Calu3 (cell line): ENCODE measurements at places on chromosomes 5 and 9. TPM values are rescaled to one million over a fixed set of nuclear protein-coding genes. Genes with fewer than 3 reads are reported as not detected.

UNC5A gene
- 19.5 and 20.2 TPM in 2 replicates for total RNA-seq

PCDHB11 gene
- total RNA-seq: 0.83 and 0.85 TPM in 2 replicates

- peak overlapping the region; percentile 28 for H3K27ac ChIP-seq
- H3K4me3 ChIP-seq: no peak overlapping the region
- no peak for DNase-seq
- H3K27me3 ChIP-seq: no peaks in the 10 kb centered on the region
These were observed 42.8 kb downstream of the JADE2 start for GRCh38 chr5:134568337-134568700.

FYB1 gene
- total RNA-seq: 30.8 and 42.8 TPM in 2 replicates

GRCh38 chr9:92492781-92493401 is 10.6 kb upstream of the ASPN start:
- no peak overlapping the region for H3K4me3 ChIP-seq
- no peaks in the 10 kb centered on the region for H3K36me3 ChIP-seq
- H3K4me1 ChIP-seq: no peaks in the 10 kb centered on the region
- no peak for DNase-seq

OBP2B gene
- total RNA-seq: not detected in 2 replicates

DNA sequence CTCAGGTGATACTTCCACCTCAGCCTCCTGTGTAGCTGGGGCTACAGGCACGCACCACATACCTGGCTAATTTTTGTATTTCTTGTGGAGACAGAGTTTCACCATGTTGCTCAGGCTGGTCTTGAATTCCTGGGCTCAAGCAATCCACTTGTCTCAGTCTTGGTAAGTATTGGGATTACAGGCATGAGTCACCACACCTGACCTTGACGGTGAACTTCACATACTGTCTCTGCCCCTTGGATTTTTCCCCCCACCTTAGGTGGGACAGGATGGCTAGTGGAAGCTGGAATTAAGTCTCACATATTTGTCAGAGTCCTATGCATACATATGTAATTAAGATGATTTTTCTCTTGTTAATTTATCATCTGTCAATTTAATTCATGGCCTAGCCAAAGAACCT is 20.9 kb upstream of the RFK start:
- H3K4me3 ChIP-seq: no peak overlapping the region
- H3K4me1 ChIP-seq: peaks cover 36% of the 10 kb centered on the region

DNA sequence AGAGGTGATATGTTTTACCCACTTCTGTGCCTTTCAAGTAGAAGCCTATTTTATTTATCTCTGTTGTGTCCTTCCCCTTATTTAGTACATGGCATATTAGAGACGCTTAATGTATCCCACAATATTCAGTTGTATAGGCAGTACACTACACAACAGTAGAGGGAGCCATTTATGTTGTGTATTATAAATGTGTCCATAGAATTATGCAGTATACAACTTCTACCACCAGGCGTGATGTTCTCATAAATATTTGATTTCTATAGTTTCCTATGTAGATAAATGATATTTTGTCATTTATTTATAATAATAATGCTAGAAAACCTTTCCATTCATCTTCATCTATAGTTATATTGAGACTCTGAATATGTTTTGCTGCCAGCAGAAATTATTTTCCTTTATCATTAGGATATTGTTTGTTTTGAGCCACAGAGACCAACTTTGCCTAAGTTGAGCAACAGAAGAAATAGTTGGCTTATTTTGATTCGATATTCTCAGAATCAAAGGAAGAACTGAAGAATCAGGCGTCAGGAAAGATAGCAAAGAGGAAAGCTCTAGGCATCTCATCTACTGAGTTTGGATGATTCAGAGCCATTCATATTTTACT is 81.7 kb downstream of the ADAMTS19 start:
- H3K27me3 ChIP-seq: no peaks in the 10 kb centered on the region
- peak; percentile 4 for DNase-seq
- H3K4me3 ChIP-seq: no peak overlapping the region
- H3K27ac ChIP-seq: no peak overlapping the region
- no peaks in the 10 kb centered on the region for H3K4me1 ChIP-seq

DNA sequence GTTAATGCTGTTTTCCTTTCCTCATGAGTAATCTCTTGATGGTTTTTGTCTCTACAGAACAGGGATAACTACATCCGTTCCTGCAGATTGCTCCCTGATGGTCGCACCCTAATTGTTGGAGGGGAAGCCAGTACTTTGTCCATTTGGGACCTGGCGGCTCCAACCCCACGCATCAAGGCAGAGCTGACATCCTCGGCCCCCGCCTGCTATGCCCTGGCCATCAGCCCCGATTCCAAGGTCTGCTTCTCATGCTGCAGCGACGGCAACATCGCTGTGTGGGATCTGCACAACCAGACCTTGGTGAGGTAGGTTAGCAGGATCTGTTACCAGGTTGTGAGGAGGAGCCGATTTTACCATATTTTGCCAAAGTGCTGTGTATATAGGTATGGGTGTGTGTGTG is 148.2 kb downstream of the TLE4 start:
- no peaks in the 10 kb centered on the region for H3K36me3 ChIP-seq
- H3K4me3 ChIP-seq: no peak overlapping the region
- H3K4me1 ChIP-seq: no peaks in the 10 kb centered on the region
- H3K27ac ChIP-seq: no peak overlapping the region
- DNase-seq: no peak

DNA sequence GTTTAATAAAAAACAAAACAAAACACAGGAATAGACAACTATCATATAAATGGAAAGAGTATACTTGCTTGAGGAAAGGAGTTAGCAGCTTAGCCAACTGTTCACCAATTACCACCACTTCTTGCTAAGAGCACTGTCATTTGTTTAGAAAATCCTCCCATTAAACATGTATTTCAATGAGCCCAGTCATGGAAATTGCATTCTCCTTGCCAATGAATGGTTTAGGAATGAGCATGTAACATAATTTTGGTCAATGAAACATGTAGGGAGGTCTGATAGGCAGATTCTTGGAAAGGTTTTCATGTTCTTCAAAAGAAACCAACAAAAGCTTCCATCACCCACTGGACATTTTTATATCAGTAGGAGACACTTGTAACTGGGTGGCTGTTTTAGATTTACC is 502.8 kb upstream of the PAPPA start:
- no peak overlapping the region for H3K27ac ChIP-seq
- H3K4me3 ChIP-seq: no peak overlapping the region
- H3K27me3 ChIP-seq: no peaks in the 10 kb centered on the region
- DNase-seq: no peak

PCDHB12 gene
- total RNA-seq: 1.3 and 1.6 TPM in 2 replicates

PCDHGA1 gene
- total RNA-seq: 0.29 TPM in 1 of 2 replicates, not detected in the other

DNA sequence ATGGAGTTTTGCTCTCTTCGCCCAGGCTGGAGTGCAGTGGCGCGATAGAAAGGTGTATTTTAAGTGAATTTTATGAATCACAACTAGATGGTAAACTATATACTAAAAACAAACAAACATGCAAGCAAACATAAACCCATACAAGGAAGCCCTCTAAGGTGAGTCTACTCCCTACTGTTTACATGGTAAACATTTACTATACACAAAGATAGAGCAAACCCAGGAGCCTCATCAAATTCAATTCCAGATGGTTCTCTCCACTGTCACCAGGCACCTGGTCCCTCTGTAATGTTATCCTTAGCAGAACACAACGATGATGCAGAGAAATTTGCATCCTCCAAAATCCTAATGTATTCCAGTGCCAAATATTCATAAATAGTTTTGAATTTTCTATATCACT is 17.9 kb downstream of the ANKH start:
- no peak overlapping the region for H3K27ac ChIP-seq
- no peak overlapping the region for H3K4me3 ChIP-seq
- H3K36me3 ChIP-seq: no peaks in the 10 kb centered on the region
- H3K4me1 ChIP-seq: peaks cover 15% of the 10 kb centered on the region
- H3K27me3 ChIP-seq: no peaks in the 10 kb centered on the region

DNA sequence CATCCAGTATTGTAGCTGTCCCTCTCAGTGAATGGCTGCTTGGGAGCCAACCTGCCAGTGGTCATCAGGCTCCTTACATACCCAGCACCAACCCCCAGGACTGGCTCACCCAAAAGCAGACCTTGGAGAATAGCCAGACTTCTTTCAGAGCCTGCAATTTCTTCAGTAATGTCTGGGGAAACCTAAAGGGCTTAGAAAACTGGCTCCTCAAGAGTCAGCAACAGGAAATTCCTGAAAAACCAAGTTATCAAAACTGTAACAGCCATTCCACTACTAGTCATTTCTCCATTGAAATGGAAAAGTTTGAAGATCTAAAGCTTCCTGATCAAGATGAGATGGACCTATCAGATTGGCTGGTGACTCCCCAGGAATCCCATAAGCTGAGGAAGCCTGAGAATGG is 12.3 kb upstream of the STING1 start:
- no peaks in the 10 kb centered on the region for H3K27me3 ChIP-seq
- peaks cover 9% of the 10 kb centered on the region for H3K36me3 ChIP-seq
- H3K4me3 ChIP-seq: no peak overlapping the region
- DNase-seq: peak; percentile 26

- peaks cover 16% of the 10 kb centered on the region for H3K36me3 ChIP-seq
- no peak overlapping the region for H3K27ac ChIP-seq
- DNase-seq: no peak
- H3K4me3 ChIP-seq: no peak overlapping the region
- no peaks in the 10 kb centered on the region for H3K27me3 ChIP-seq
- no peaks in the 10 kb centered on the region for H3K4me1 ChIP-seq
These were observed 34.0 kb downstream of the PUM3 start for GRCh38 chr9:2809692-2810419.

- DNase-seq: peak; percentile 47
- no peaks in the 10 kb centered on the region for H3K27me3 ChIP-seq
- peaks cover 5% of the 10 kb centered on the region for H3K36me3 ChIP-seq
- no peak overlapping the region for H3K4me3 ChIP-seq
- H3K27ac ChIP-seq: no peak overlapping the region
- H3K4me1 ChIP-seq: peaks cover 26% of the 10 kb centered on the region
These were observed 226.8 kb downstream of the CETN3 start for GRCh38 chr5:90182726-90183125.

- H3K27me3 ChIP-seq: peaks cover 18% of the 10 kb centered on the region
- no peak overlapping the region for H3K4me3 ChIP-seq
- no peak for DNase-seq
- peaks cover 8% of the 10 kb centered on the region for H3K4me1 ChIP-seq
- H3K27ac ChIP-seq: no peak overlapping the region
- no peaks in the 10 kb centered on the region for H3K36me3 ChIP-seq
These were observed 170.0 kb upstream of the DAPK1 start for GRCh38 chr9:87327575-87328125.

TSSK1B gene
- total RNA-seq: not detected in 2 replicates

DNA sequence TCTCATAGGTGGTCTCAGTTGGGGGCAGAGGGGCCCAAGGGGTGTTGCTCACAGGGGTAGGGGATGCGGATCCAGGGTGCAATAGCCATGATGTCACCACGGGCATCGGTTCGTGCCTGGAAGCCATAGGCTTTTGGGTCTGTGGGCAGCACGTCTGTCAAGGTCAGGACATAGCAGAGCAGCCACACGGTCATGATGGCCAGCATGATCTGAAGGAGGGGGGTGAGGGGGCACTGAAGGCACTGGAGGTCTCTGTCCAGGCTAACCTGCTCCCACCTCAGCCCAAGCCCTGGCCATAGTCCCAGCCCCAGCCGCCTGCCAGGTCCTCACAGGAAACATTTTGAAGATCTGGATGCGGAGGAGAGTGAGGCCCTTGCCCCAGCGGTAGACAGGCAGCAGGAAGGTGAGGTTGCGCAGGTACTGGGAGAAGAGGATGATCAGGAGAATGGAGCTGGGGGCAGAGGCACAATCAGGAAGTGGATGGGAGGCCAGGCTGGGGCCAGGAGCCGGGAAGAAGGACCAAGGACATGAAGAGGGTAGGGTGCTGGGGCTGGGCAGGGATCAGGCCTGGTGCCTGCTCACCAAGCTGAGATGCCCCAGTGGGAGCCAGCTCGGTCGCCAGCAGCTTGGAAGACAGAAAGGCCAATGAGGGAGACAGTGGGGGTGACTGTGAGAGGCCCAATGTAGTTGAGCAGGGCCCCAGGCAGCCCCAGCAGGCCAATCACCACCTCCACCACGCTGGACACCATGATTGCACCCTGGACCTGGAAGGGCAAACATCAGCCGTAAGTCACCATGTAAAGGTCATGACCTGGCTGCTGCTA is 3.3 kb downstream of the SLC23A1 start:
- no peaks in the 10 kb centered on the region for H3K27me3 ChIP-seq
- no peak for DNase-seq
- no peak overlapping the region for H3K27ac ChIP-seq
- H3K4me1 ChIP-seq: peaks cover 19% of the 10 kb centered on the region
- H3K4me3 ChIP-seq: no peak overlapping the region

COL15A1 gene
- not detected in 2 replicates for total RNA-seq

GRCh38 chr5:178211095-178212048 is 7.0 kb downstream of the HNRNPAB start:
- DNase-seq: no peak
- peaks cover 96% of the 10 kb centered on the region for H3K36me3 ChIP-seq
- no peaks in the 10 kb centered on the region for H3K27me3 ChIP-seq
- peak overlapping the region; percentile 34 for H3K27ac ChIP-seq
- H3K4me3 ChIP-seq: no peak overlapping the region
- H3K4me1 ChIP-seq: peaks cover 39% of the 10 kb centered on the region

IFNA2 gene
- total RNA-seq: not detected in 2 replicates

- H3K4me3 ChIP-seq: no peak overlapping the region
- no peaks in the 10 kb centered on the region for H3K36me3 ChIP-seq
- no peak overlapping the region for H3K27ac ChIP-seq
- no peak for DNase-seq
These were observed 154.3 kb upstream of the TBC1D2 start for GRCh38 chr9:98409719-98410118.

SLC35D2 gene
- total RNA-seq: 20.1 and 21.6 TPM in 2 replicates

- H3K4me3 ChIP-seq: no peak overlapping the region
- H3K27ac ChIP-seq: no peak overlapping the region
- DNase-seq: no peak
- no peaks in the 10 kb centered on the region for H3K36me3 ChIP-seq
These were observed 194.6 kb downstream of the GAS1 start for GRCh38 chr9:86752733-86753132.

- no peaks in the 10 kb centered on the region for H3K27me3 ChIP-seq
- H3K36me3 ChIP-seq: no peaks in the 10 kb centered on the region
- no peak overlapping the region for H3K27ac ChIP-seq
- H3K4me3 ChIP-seq: no peak overlapping the region
- no peaks in the 10 kb centered on the region for H3K4me1 ChIP-seq
These were observed 597.6 kb downstream of the RAB3C start for GRCh38 chr5:59180515-59180914.

DNA sequence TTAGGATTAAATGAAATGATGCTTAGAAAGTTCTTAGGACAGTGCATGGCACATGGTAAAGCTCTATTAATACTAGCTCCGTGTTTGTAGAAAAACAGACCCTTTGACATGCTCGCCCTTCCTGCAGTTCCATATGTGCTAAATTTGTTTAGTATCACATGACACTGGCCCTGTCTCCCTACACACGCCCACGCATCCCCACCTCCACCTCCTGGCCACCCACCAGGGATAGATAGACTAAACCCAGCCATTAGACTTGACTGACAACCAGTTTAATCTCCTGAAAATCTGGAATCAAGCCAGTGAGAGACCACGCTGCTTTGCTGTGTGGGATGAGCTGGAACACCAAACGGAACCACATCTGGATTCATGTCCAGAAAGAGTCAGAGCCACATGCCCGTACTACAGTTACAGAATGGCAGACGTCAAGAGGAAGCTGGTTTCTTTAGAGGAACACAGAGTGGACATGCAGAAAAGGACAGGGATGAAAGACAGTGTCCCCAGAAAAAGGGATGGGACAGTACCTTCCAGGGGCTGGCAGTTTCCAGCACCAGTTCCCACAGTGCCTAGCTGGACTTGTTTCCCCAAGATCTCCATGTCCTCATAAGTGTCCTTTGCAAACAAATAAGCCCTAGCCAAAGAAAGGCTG is 186.1 kb downstream of the PDZD2 start:
- DNase-seq: no peak
- no peaks in the 10 kb centered on the region for H3K4me1 ChIP-seq
- H3K36me3 ChIP-seq: no peaks in the 10 kb centered on the region

- no peak overlapping the region for H3K4me3 ChIP-seq
- no peak overlapping the region for H3K27ac ChIP-seq
- no peaks in the 10 kb centered on the region for H3K36me3 ChIP-seq
These were observed 17.4 kb upstream of the COL5A1 start for GRCh38 chr9:134624137-134624591.
